Right hindlimb (tissue), 1 donor: ENCODE measurements at places on chromosomes 16 and 17.
A peak's percentile ranks its signal among the peaks of the same experiment; 100 is the strongest.

GRCh38 chr16:57106767-57107166, 14.4 kb downstream of the CPNE2 start:
- DNase-seq = no peak

GRCh38 chr17:78645421-78646295, 68.5 kb upstream of the DNAH17 start:
- DNase-seq = peak; percentile 68

GRCh38 chr16:86578611-86579267, 390 bp downstream of the FOXL1 start:
- DNase-seq = peak; percentile 23

- DNase-seq = no peak
Measured at GRCh38 chr17:56899403-56899802, 14.4 kb downstream of the TRIM25 start.

DNA sequence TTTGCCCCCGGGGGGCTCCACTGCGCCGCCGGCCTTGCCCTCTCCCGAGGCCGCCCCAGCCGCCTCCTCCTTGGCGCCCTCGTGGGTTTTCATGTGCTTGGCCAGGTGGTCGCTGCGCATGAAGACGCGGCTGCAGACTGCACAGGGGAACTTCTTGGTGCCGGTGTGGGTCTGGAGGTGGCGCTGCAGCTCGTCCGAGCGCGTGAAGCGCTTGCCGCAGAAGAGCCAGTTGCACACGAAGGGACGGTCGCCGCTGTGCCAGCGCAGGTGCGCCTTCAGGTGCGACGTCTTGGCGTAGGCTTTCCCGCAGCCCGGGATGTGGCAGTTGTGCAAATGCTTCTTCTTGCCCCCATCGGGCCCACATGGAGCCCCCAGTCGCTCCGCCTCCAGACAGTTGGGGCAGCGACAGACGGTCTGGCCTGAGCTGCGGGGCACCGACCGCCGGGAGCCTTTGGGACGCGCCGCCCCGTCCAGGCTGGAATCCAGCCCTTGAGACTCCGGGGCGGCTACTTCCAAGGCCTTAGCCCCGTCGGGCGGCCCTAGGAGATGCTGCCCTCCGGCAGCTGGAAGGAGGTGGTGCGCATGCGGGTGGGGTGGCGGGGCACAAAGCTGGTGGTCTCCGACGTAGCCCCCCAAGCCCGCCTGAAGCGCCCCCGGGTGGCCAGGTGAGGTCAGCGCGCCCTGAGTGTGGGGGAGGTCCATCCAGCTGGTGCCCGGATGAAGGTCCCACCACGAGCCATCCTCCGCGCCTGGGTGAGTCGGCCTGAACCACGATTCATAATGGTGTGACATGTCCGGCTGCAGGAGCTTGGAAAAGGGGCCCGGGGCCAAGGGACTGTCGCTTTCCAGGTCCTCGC, 3.4 kb downstream of the SP6 start:
- no peak for DNase-seq

- no peak for DNase-seq
Measured at GRCh38 chr17:15467592-15467991, at the start of gene CDRT4. Gene CDRT4, minus strand, starts transcription at chr17:15467621. Its CDS starts 27,383 bp downstream, at chr17:15440238.
